ENCODE measurements at places on chromosomes 5 and 9.

DNA sequence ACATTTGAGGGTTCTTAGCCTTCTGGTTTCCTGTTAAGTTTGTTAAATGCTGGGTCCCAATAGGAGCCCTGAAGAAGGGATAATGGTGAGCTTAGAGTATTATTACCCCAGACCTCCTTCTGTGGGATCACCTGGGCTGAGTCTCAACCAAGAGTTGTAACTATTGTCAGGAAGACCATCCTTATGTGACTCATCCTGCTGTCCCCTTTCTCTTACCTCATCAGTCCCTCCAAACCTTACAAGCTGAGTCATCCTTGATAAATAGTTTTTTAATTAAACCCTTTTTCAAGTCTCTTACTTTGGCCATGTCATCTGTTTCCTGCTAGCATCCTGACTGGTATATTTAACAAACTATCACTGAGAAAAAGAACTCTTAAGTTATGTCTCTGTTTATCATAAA is 502.8 kb downstream of the LRRC70 start:
- no peak for DNase-seq

DNA sequence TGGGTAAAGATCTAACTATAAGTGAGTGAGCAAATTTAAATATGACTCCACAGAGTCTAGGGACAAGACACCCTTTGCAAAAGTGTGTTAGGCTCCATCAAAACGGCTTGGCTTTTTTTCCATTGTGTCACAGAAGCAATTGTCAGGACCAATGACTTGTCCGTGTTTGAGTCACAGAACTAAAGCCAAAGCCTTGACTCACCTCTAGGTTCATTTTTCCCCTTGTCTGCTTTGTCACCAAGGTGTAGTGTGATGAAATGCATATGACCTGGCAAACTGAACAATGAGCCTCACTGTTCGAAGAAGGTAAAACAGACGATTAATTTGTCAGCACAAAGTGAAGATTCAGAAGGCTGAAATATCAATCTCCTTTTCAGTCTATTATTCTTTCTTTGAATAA is 331.0 kb downstream of the GLIS3 start:
- no peak for DNase-seq

DNA sequence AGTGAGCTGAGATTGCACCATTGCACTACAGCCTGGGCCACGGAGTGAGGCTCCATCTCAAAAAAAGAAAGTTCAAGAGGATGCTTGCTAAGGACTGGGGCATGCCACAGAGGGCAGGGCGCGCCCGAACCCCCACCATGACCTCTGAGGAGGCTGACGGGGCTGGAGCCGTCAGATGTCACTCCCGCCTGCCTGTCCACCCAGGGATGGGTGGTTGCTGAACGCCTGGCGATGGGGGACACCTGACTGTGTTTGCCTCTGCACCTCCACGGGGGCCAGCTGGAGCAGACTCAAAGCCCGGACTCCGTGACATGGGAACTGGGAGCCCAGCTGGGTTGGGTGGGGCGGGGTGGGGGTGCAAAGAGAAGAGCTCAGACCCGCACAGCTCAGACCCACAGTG is 31.9 kb downstream of the ADAMTSL2 start:
- no peak for DNase-seq

DNA sequence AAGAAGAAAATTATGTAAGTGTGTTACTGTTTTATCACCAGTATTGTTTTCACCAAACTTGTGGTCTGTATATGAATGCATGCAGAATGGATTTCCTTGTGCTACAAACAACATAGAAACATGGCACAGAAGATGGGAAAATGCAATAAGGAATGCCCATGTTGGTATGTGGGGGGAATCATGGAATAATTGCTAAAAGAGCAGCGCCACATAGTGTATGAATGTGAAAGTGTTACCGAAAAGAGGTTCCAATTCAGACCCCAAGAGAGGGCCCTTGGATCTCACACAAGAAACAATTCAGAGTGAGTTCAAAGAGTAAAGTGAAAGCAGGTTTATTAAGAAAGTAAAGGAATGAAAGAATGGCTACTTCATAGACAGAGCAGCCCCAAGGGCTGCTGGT is 26.4 kb upstream of the TYRP1 start:
- no peak for DNase-seq

DNA sequence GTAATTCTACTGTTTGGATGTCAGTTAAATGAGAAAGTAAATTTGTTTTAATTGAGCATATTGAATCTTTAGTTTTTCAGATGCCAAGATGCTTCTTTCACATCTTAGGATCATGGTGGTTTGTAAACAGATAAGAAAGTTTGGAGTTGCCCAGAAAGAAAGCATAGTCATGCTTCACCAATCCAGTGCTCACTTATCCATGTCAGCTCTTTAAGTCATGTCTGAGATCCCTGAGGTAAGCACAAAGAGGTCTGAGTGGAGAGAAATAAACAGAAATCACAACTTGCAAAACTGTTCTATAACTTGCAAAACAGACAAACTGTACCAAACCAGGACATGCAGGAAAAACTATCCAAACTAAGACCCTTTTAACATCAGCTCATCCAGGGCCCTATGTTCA is 87.7 kb downstream of the OSTF1 start:
- DNase-seq, result no peak

DNA sequence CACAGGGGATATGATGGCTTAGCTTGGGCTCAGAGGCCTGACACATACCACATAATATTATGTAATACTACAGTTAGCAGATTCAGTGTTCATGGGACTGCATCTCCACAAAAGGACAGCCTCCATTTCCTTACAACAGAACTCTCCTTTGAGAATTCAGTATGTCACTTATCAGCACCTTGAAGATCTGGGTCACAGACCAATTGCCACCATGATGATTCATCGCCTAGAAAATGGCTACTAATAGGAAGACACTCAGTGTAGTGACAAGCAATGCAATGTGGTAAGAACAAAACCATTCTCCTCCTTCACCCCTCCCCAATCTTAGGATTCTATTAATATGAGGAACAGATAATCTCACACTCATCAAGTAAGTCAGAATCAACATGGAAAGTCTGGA is 38.7 kb upstream of the PRLR start:
- no peak for DNase-seq

DNA sequence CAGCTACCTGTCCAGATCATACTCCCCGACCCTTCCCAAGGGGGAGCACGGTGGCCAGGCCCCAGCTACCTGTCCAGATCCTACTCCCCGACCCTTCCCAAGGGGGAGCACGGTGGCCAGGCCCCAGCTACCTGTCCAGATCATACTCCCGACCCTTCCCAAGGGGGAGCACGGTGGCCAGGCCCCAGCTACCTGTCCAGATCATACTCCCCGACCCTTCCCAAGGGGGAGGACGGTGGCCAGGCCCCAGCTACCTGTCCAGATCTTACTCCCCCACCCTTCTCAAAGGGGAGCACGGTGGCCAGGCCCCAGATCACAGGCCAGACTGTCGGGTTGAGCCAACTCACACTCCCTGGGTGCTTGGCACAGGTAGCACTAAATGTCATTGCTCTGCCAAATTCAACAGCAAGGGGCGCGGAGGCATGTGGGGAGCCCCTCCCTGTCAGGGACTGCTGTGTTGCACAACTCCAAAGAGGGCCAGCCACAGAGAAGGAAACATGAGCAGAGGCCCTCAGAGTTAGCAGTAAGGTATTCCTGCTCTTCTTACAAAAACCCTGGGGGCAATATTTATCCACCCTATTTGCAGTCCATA is 136.9 kb downstream of the OLFM1 start:
- DNase-seq, result no peak

- peak; percentile 79 for DNase-seq
Measured at GRCh38 chr9:25678147-25678666, at the start of gene TUSC1. Gene TUSC1, minus strand, starts transcription at chr9:25678444. Its CDS starts 132 bp downstream, at chr9:25678312.

DNA sequence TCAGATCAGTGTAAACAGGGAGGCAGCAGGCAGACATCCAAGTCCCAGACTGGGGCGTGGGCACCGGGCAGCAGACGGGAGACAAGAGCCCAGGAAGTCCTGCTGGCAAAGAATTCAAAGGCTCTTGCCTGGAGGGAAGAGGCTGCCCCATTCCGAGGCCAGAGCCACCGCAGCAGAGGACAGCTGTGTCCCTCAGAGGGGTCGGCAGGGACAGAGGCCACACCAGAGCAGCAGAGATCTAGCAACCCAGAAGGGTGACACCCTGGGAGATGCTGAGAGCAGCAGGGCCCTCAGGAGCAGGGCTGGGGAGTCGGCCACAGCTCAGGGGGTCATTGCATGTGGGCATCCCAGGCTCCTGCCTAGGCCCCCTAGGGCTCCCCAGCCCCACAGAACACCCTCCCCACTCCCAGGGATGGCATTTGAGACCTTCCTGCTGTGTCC is 29.1 kb downstream of the ADAMTS2 start:
- no peak for DNase-seq

- no peak for DNase-seq
Measured at GRCh38 chr9:109743696-109744095, 36.3 kb upstream of the PALM2AKAP2 start.

DNA sequence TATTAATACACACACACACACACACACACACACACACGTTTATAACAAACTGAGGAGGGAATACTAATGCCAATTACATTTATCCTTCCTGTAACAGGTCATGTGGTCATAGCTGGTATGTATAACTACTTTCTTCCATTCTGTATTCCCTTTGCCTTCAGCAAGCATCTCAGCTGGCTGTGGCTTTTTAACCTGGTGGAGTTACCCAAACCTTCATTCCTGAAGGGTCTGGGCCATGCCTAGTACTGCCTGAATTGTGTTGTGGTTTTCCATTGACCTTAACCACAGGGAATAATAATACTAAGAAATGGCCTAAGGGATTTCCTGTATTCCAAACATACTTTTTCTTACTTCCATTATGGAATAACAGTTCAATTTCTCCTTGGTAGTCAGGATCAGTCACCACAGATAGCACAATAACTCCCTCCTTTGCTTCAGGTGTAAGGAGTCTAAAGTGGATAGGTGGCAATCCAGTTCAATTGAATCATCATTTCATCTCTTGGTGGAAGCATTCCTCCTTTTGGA is 222.2 kb upstream of the MEF2C start:
- no peak for DNase-seq

Data from glutamatergic neuron (in vitro differentiated cells).